Jurkat, Clone E6-1 (cell line): ENCODE measurements at places on chromosomes 13 and 19.

- no peak for DNase-seq
Measured at GRCh38 chr13:27926644-27927434, 7.0 kb downstream of the PDX1 start.

GRCh38 chr19:474126-475078 lies 13.6 kb upstream of the SHC2 start:
- no peak for DNase-seq

DNA sequence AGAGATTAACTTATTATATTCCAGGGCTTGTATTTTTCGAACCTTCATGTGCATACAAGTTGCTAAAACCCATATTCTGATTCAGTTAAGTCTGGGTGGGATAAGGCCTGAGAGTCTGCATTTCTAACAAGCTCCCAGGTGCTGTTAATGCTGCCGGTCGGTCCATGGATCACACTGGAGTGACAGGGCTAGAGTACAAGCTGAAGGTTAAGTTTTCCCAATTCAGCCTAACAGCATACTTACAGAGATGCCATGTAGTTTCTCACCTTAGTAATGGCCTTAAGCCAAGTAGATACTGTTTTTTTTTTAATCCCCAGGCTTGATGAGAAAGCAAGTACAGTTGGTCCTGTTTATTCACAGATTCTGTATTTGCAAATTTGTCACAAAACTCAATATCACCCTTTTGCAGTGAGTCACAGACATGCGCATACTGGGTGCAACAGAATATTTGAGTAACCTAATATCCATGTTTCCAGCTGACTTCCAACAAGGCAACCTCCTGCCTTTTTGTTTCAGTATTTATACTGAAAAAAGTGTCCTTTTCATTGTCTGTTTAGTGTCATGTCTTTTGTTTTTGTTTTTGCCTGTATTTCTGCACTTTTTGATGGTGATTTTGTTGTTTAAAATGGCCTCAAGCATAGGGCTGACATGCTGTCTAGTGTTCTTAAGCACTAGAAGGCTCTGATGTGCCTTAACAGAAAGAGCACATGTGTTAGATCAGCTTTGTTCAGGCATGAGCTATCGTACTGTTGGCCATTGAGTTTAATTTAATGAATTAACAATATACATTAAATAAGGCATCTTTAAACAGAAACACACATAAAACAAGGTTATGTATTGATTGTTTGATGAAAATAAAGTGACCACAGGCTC lies 875.0 kb downstream of the PCDH9 start:
- no peak for DNase-seq

DNA sequence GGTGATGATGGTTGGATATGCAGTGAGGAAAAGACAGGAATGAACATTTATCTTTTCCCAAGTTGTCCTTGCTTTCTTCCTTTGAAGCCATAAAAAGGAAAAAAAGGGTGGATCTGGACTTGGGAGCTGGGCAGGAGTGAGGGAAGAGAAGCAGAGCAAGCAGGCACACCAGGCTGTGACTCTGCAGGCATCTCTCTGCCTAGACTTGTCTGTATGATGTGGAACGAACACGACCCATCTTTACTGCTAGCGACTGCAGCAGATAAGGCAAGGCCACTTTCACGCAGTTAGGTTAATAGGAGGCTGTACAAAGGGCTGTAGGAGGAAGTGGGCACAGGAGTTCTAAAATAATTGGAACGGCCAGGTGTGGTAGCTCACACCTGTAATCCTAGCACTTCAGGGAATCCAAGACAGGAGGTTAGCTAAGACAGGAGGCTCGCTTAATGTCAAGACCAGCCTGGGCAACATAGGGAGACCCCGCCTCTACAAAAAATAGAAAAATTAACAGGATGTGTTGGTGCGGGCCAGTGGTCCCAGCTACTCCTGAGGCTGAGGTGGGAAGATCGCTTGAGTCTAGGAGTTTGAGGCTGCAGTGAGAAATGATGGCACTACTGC lies 961 bp upstream of the URI1 start:
- DNase-seq, result no peak

GRCh38 chr19:48804496-48804895 lies 6.3 kb downstream of the BCAT2 start:
- DNase-seq, result no peak
